ENCODE measurements at places on chromosomes 6 and 20.
A peak's percentile ranks its signal among the peaks of the same experiment; 100 is the strongest.

DNA sequence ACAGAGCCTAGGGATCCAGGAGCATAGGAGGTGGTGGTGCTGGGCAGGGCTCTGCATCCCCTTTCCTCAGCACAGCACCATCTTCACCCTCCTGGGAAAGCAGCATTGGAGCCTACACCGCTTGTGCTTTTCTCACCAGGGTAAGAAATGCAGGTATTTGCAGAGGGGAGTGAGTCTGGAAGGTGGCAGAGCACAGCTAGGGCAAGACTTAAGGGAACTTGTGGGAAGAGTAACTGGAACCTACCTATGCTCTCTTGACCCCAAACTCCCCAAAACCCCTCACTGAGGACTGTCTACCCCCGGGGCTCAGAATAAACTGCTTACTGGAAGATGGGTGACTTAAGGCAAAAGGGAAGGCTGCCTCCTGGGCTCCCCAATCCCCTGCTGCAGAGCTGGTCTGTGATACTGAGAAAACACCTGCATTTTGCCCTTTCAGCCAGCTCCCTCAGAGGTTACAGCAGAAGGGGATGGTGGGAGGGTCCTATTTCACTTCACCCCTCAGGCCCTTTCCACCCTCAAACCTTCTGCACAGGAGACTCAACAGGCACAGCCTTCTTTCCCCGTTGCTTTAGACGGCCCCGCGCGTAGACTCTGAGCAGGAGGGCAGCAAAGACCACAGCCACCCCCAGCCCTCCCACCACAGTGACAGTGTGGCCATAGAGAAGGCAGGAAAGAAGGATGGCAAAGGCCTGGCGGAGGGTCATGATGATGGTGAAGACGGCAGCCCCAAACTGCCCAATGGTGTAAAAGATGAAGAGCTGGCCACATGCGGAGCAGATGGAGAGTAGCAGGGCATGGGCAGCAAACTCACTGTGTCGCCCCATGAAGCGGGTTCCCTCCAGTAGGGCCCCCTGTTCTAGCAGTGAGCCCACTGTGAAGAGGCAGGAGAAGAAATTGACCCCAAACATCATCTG lies 2.9 kb downstream of the SLC35B2 start:
- DNase-seq: no peak

GRCh38 chr6:112600168-112600567 lies 253.0 kb downstream of the RFPL4B start:
- no peak for DNase-seq

DNA sequence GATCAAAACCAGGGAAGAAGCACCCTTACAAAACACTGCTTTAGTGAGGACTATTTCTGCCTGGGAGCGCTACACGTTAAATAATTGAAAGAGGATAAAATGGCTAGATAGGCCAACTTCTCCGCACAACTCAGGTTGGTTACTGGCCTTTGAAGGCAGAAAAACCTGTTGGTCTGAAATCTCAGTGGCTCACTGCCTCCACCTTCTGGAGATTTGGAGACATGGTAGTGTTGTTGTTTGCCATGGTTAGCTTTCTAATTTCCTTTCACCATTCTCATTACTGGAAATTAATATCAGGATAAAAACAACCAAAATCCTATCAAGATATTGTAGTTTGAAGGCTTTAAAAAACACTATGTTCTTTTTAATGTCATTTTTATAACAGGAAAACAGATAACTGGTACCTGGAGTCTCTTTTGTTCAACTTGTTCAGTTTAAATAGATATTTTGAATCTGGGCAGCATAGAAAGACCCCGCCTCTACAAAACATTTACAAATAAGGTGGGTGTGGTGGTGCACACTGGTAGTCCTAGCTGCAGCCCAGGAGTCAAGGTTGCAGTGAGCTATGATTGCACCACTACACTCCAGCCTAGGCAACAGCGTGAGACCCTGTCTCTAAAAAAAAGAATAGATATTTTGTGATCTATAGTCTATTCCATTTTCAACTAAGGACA lies 27.5 kb upstream of the BCLAF1 start:
- DNase-seq: peak; percentile 12

GRCh38 chr6:160276126-160276525 lies 17.5 kb upstream of the SLC22A2 start:
- DNase-seq: no peak

DNA sequence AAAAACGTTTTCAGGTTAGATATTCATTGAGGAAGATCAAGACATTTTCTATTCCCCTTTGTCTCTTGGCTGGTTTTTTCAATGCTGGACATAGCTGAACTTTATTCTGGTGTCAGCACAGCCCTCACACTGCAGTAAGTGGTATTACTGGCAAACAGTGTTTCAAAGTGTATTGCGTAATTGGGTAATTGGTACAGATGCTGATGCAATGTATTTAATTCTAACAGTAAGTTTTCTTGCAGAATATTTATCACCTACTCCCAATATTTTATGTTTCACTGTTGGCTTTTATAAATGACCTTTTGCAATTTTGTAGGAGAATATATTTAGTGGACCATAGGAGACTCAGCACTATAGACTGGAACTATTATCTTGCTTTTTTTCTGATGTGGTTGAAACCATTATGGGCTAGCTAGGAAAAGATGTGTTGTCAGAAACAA lies 287.6 kb upstream of the SOX4 start:
- no peak for DNase-seq

GRCh38 chr20:59002388-59002787 lies 4.7 kb downstream of the CTSZ start:
- no peak for DNase-seq

GRCh38 chr20:34538671-34539123 lies 19.8 kb upstream of the MAP1LC3A start:
- peak; percentile 16 for DNase-seq

DNA sequence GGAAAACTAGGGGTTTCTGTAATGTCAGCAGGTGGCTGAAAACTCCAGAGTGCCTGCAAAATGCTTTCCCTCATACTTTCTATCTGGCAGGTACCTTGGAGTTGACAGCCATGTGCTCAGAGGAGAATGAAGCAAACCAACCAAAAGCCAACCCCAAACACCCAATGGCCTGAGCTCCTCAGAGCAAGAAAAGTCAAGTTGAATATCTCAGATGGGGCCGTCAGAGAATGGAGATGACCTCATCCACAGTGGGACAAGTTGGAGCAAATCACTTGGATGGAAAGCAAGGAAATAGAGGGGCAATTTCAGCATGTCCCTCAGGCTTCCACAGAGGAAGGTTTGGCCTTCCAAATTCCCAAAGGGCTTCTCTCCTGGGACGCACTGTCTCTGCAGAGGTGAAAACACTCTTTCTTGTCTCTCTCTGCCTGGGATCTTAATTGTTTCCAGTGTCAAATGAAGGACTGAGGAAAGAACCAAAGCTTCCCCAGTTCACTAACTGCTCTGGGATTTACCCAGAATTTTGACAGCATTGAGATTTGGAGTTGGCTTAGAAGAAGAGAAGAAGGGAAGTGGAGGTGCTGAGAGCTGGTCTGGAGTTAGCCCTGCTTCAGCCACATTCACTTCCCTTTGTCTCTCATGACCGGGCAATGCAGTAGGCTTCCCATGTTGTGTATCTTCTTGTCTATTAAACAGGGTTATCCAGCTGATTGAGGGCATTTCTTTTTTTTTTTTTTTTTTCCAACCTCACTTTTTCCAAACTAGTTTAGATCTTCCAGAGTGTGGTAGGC lies 42.2 kb downstream of the PRND start:
- DNase-seq: no peak

- DNase-seq: no peak
These were observed 192.2 kb downstream of the TBC1D32 start for GRCh38 chr6:121142093-121142492.

GRCh38 chr6:85482905-85483700 lies 33.2 kb downstream of the NT5E start:
- DNase-seq: peak; percentile 32

GRCh38 chr6:20169786-20170185 lies 42.5 kb downstream of the MBOAT1 start:
- no peak for DNase-seq

GRCh38 chr6:33696548-33697518 lies 14.7 kb downstream of the UQCC2 start:
- peak; percentile 96 for DNase-seq

DNA sequence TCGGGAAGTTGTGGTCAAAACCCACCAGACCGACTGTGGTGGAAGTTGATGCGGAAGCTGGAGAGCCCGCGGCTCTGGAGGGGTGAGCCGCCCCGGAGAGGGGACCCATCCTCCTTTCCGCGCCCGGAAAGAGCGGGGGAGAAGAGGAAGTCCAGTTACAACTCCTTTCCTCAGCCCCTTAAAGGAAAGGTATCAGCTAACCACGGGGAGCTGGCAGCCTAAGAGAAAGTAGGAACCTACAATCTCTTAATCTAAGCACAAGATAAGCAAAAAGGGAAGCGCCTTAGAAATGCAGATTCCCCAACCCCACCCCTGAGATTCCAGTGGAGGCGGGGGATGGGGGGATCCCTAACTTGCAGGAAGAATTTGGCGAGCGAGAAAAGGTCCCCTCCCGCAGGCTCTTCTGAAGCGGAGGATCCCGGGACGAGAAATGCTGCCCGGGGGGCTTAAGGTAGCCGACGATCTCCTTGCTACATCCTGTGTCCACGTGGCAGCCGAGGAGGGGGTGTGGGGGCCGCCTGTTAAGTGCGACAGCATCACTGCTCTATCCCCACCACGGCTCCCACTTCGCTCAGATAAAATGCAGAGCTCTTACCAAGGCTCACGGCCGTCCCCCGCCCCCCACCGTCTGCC lies 87.5 kb downstream of the ZFP64 start:
- DNase-seq: no peak

- DNase-seq: no peak
These were observed 125.9 kb downstream of the TAF4 start for GRCh38 chr20:61939691-61940360.

- DNase-seq: no peak
These were observed 40.4 kb downstream of the SNX5 start for GRCh38 chr20:17928211-17928611.

DNA sequence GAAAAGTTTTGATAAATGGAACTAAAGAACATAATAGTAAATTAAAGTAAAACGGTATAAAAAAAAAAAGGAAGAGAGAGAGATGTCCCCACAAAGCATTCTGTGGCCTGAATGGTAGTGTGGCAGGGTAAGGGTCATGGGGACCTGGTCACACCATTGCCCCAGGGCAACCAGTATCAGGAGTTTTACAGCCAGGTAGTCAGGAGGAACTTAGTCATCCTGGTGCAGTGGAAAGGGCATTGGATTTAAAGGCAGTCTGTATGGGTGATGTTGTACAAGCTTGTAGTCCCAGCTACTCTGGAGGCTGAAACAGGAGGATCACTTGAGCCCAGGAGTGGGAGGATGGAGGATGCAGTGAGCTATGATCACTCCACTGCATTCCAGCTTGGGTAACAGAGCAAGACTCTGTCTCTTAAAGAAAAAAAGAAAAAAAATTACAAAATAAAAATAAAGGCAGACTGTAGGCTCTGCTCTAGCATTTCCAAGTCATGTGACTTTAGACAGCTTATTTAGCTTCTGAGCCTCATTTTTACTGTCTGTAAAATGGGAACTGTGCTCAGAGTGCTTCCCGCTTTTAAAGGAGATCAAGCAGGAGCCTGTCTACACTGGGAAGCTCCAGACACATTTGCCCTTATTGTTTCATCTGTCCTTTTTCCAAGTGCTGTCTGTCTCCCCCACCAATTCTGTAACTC lies 112.8 kb upstream of the ARMC2 start:
- no peak for DNase-seq

- DNase-seq: no peak
These were observed 41.7 kb downstream of the FRK start for GRCh38 chr6:116018976-116019375.

- no peak for DNase-seq
These were observed 2.5 kb downstream of the AKIRIN2 start for GRCh38 chr6:87699576-87699975.

- DNase-seq: no peak
These were observed 192.2 kb downstream of the GJA10 start for GRCh38 chr6:90086517-90086916.

DNA sequence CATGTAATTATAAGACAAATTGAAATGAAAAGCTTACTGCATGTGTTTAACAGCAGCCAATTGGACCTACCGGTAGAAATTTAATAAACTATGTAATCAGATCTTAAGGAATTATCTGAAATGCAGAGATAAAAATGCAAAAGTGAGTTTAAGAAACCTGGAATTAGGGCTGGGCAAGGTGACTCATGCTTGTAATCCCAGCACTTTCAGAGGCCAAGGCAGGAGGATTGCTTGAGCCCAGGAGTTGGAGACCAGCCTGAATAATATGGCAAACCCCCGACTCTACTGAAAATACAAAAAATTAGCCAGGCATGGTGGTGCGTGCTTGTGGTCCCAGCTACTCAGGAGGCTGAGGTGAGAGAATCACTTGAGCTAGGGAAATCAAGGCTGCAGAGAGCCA lies 74.1 kb downstream of the HFE start:
- DNase-seq: no peak

GRCh38 chr20:31488115-31488514 lies 13.0 kb downstream of the REM1 start:
- DNase-seq: no peak

DNA sequence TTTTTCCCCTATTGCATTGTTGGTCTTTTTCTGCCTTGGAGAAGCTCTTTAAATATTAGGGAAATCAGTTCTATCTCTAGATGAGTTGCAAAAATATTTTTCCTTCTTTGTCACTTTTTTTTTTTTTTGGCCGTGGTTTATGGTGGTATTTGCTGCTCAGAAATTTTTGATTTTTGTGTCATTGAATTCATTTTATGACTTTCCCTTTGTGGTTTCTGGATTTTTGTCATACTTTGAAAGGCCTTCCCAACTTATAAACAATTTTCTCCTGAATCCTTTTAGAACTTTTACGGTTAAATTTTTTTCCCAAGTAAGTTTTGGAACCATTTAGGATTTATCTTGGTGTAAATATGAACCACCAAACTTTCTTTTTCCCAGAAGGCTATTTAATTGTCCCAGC lies 145.6 kb downstream of the GJA10 start:
- no peak for DNase-seq

GRCh38 chr6:168545428-168545827 lies 104.4 kb downstream of the SMOC2 start:
- no peak for DNase-seq

GRCh38 chr6:168131464-168132415 lies 52.7 kb upstream of the FRMD1 start:
- peak; percentile 18 for DNase-seq

- no peak for DNase-seq
These were observed 49.4 kb upstream of the PTPN1 start for GRCh38 chr20:50460608-50461267.

DNA sequence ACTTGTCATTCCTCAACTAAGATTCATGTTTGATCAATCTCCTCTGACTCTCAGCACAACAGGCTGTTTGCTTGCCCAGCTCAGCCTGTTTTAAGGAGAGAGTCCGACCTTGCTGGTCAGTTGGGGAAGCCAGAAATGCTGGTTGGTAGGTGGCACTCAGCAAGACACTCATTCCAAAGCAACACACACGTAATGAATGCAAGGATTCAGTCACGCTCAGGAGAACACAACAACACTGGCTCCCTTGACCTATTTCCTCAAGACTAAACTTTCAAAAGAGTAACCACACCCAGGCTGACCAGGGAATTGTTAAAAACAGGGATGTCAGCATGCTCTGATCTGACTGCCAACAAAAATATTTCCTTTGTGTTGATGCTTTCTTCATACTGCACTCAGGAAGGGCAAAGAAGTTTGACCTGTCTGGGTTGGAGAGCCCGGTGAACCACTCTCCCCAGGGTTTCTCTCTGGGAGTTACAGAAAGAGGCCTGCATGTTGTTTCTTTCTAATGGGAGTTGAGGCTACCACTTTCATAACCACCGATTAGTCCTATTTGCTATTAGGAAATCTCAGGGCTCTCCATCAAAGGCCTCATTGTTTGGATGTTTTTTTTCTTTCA lies 25.6 kb upstream of the PREP start:
- no peak for DNase-seq

Data from NCI-H2029 (cell line).